ENCODE measurements at places on chromosomes 12 and 14.

DNA sequence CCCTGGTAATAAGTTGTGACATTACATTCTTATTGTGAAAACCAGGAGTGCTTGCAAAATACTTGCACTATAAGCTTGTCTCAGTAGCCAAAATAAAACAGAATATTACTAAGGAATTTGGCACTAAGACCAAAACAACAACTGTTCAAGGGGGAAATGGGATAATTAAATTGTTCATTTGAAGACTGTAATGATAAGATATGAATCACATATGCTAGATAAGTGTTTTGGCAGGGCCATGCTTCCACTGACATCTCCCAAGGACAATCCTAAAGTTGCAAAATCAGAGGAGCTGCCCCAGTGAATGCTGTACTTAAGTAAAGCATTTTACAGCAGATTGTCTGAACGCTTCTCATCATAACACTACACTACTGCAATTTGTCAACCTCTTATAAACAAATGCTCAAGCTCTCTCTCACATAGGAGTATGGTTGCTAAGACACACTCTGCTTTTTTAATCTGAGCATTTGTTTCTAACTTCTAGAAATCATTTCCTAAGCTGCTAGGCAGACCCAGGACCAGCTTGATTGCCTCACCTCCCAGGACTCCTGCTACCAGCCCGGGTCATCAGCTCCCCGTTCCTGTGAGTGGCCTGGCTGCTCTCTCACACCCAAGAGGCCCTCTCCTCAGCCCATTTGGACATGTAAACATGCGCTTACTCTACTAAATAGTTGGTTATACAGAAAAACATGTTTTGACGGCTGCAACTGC, 191.5 kb downstream of the PAX9 start:
- DNase-seq, result no peak

DNA sequence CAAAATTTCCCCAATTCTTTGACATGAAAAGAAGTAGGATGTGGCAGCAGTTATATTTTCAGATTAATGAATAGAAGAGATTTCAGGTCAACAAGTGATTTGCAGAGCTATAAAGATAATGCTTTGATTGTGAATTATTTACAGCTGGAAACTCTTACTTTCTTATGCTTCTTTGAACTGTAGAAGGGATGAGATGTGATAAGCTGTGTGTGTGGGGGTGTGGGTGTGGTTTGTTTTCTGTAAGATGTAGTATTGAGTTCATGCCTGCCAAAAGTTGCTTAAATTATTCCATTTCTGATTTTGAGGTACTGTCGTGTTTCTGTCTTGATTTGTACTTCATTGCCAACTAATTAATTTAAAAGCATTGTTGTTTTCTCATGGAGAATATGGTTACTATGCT, 22.7 kb downstream of the AEBP2 start:
- no peak for DNase-seq

GRCh38 chr12:53999559-54000115, 324 bp upstream of the HOXC9 start:
- no peak for DNase-seq

DNA sequence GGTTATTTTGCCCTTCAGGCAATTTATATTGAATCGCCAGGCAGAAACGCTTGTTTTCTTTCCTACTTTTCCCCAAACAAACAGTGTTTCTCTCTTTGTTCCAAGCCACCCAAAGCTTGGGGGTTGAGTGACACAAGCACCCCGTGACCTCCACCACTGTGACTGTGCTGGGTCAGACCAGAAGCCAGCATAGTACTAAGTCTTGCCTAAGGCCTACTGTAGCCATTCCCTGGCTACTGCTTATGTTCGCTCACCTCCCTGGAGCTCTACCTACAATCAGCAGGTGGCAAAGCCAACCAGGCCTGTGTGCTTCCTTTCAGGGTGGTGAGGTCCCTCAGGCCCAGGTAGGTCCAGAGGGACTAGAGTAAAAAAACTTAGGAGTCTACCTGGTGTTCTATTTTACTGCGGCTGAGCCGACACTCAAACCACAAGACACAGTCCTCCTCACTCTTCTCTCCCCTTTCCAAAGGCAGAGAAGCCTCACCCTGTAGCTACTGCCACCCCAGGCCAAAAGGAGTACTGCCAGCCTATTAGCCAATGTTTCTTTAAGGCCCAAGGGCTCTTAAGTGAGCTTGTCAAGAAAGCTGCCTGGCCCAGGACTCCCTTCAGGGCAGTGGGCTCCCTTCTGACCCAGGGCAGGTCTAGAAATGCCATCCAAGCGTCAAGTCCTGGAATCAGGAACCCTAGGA, 411.8 kb upstream of the MIS18BP1 start:
- DNase-seq, result no peak

GRCh38 chr12:6383572-6384498, at the start of gene LTBR:
TSS of gene LTBR (plus strand) at chr12:6384162. CDS start at chr12:6384359, 197 bp downstream.
- DNase-seq, result peak; percentile 36

DNA sequence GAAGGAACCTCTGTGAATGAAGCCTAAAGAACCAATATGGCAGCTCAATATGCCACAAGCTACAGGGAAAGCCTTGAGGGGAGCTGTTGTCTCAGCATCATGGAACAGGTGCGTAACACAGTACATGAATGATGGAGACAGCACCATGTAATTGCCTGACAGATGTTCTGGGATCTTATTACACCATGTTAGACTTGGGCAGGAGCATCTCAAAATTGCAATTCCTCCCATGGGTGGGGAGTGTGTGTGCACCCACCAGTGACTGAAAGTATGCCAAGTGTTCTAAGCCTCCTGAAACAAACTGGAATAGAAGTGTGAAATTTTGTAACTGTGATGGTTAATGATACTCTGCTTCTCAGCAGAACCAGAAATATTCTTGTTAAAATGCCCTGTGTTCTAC, 151.0 kb upstream of the SRRM4 start:
- DNase-seq, result no peak

- peak; percentile 57 for DNase-seq
Measured at GRCh38 chr12:124861492-124861891, 2.2 kb downstream of the SCARB1 start.
